ENCODE measurements at places on chromosomes 16 and 17.
A peak's percentile ranks its signal among the peaks of the same experiment; 100 is the strongest.

DNA sequence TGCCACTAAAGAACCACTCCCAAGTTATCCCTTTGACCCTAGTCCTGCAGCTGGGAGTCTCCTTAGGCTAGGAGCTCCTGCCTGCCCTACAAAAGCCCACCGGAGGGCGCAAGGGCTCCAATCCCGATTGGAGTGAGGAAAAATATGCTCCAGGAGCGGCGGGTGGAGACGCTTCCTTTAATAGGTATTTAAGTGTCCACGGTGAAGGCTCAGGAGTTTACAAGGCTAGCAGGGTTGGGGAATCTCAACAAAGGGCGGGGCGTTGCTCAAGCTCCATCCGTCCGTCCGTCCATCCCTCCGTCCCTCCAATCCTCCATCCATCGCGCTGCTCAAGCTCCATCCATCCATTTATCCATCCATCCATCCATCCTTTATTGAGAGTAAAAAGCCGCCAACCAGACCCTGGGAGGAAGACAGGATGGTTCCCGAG, 556 bp upstream of the SPNS1 start:
- DNase-seq: peak; percentile 67

- peak; percentile 98 for DNase-seq
Observed at GRCh38 chr17:8153957-8154607, 1.9 kb upstream of the PER1 start.

DNA sequence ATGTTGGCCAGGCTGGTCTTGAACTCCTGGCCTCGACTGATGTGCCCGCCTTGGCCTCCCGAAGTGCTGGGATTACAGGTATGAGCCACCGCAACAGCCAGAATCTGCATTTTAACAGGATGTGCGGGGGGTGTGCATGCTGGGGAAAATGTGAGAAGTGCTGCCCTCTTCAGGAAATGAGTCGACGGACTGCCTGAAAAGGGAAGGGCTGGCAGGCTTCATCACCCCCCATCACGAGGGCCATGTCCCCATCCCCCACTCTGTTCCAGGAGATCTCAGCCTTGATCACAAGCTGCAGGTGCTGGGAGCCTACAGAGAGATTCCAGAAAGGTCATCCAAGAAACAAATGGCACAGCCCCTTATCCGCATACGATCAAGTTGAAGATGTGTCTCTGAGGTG, 195.3 kb upstream of the RPL38 start:
- no peak for DNase-seq

- DNase-seq: no peak
Observed at GRCh38 chr16:84927621-84928591, 83.4 kb downstream of the ZDHHC7 start.

DNA sequence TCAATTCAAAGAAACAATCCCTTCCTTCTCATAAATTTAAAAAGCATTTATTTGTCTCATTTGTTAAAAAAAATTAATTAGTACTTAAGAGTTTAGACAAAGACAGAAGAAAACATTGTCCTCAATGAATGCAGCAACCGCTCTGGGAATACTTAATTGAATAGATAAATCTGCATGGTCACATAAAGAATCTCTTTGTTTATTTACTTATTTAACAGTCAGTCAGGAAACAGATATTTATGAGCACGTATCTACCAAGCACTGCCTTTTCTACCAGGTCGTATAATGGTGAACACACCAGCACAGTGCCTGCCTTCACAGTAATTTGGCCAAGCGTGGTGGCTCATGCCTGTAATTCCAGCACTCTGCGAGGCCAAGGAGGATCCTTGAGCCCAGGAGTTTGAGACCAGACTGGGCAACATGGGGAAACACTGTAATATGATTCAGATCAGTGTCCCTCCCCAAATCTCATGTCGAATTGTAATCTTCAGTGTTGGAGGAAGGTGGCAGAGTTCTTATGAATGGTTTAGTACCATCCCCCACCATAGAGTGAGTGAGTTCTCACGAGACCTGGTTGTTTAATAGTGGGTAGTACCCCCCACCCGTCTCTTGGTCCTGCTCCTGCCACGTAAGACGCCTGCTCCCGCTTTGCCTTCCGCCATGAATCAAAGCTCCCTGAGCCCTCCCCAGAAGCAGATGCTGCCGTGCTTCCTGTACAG, 8.1 kb downstream of the WIPI1 start:
- no peak for DNase-seq

DNA sequence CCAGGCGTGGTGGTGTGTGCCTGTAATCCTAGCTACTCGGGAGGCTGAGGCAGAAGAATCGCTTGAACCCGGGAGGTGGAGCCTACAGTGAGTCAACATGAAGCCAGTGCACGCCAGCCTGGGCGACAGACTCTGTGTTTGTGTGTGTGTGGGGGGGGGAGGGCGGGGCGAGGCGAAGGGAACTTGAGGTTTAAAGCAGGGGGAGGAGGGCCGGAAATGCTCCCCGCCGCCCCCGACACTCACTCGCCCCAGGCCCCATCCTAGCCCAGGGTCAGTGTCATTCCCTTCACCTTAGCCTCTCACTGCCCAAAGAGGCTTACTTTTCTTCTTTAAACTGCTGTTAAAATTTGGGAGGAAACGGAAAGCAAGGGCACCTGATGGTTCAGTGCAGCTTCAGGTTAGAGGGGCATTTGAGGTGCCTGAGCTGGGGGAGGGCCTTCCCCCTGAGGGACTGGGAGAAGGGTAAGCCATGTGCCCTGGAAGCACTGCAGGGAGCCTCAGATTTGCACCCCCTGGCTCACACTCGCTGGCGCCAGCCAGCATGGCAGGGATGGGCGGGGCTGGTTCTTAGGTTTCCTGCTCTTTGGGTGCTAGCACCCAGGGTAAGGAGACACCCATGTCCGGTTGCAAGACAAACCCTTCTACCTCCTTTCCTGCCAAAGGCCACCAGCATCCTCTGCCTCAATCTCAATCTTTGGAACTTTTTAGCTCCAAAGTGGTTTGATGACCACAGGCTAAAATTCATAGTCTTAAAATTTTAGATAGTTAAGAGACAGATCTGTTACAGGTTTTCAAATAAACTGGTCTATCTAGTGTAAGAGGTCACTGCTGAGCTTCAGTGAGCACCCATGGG, 2.2 kb upstream of the LIMD2 start:
- no peak for DNase-seq

- DNase-seq: peak; percentile 7
Observed at GRCh38 chr16:59021751-59022150, 287.6 kb upstream of the GOT2 start.

GRCh38 chr17:15266325-15267125, 1.4 kb upstream of the PMP22 start:
- no peak for DNase-seq

GRCh38 chr16:354971-355461, 2.5 kb upstream of the AXIN1 start:
- DNase-seq: no peak

- no peak for DNase-seq
Observed at GRCh38 chr16:28316054-28316453, 23.7 kb downstream of the SBK1 start.

DNA sequence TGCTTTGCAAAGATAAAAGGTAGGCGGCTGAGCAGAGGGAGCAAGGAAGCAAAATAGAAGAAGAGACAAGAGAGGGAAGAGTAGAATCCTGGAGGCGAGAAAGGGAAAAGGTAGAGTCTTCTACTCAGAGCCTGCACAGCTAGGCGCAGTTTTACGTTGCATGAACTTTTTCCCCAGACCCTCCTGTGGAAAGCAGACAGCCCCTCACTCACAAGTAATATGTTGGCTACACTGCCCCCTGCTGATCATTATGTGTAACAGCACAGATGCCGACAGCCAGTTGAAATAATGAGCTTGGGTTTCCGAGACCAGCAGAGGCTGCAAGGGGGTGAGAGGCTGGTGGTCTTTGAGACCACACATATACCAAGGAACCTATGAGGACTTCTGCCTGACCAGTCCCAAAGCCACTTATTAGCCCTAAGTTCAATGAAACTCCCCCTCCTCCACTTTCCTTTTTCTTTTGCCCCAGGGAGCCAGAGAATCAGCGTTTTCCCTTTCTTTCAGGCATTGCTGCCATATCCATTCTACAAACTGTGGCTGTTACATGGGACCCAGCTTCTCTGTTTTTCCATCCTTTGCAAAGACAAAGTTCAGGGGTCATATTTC, 22.5 kb upstream of the CMTR2 start:
- DNase-seq: peak; percentile 17

- DNase-seq: no peak
Observed at GRCh38 chr16:68470461-68471150, 22.3 kb upstream of the SMPD3 start.

DNA sequence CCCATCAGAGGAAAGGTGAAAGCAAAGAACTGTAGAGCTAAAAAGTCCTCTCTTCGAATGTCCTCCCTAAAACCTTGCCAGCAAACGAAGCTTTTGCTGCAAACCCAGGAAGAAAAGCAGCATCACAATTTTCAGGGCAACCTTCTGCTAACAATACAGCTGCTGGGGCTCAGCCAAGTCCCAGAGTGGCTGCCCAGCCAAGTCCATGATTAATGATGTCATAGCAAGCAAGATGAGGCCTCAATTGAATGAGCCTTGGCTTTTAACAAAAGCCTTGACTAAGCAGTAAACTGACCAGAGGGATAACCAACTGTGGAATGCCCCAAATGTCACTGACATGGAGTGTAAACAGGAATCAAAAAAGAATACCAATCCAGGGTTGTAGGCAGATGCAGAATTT, 342.7 kb downstream of the PMP22 start:
- peak; percentile 38 for DNase-seq

GRCh38 chr17:13640551-13640950, 38.8 kb upstream of the HS3ST3A1 start:
- no peak for DNase-seq

GRCh38 chr17:27294689-27295630, 1.0 kb downstream of the WSB1 start:
- peak; percentile 79 for DNase-seq

- DNase-seq: peak; percentile 67
Observed at GRCh38 chr16:15874745-15875314, 13.6 kb downstream of the CEP20 start.

- DNase-seq: no peak
Observed at GRCh38 chr16:695355-696089, 5.3 kb upstream of the WDR24 start.

GRCh38 chr16:50909831-50910735, 168.2 kb downstream of the CYLD start:
- no peak for DNase-seq

DNA sequence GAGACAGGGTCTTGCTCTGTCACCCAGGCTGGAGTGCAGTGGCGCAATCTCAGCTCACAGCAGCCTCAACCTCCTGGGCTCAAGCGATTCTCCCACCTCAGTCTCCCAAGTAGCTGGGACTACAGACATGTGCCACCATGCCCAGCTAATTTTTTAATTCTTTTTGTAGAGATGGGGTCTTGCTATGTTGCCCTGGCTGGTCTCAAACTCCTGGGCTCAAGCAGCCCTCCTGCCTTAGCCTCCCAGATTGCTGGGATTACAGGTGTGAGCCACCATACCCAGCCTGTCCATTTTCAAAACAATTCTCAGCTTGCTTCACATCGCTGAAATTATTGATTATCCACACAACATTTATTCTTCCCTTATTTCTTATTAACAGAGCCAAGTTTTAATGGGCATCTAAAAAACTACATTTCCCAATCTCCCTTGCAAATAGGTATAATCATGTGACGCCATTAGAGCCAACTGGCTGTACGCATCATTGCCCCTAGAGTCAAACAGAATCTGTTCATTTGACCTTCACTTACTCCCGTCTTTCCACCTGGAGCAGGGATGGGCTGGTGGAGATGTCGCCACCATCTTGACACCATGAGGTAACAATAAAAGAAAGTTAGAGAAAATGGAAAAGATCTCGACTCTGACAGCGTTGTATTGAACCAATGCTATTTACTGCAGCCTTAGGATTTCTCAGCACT, 148.0 kb upstream of the FOXF1 start:
- DNase-seq: no peak

Data from fibroblast of upper back skin (primary cell).